ENCODE measurements at places on chromosomes 1 and 21.

- DNase-seq = no peak
These were observed 3.2 kb upstream of the ARPC5 start for GRCh38 chr1:183638649-183639387.

DNA sequence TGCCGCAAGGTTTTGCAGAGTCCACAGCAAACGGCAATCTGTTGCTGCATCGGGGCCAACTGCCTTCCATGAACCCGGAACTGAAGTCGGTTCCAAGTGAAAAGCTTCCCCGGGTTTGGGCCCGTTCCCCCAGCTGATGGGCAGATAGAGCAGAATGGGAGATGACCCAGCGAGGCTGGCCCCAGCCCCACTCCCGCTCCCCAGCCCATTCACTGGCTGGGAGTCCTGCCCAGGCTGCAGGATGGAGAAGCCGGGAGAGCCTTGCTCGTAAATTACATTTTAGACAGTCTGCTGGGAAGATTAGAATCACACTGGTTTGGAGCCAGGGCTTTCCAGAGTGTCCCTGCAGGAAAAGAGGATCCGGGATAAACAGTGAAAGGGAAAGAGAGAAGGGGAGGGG is 31.6 kb upstream of the PAX7 start:
- DNase-seq = no peak

DNA sequence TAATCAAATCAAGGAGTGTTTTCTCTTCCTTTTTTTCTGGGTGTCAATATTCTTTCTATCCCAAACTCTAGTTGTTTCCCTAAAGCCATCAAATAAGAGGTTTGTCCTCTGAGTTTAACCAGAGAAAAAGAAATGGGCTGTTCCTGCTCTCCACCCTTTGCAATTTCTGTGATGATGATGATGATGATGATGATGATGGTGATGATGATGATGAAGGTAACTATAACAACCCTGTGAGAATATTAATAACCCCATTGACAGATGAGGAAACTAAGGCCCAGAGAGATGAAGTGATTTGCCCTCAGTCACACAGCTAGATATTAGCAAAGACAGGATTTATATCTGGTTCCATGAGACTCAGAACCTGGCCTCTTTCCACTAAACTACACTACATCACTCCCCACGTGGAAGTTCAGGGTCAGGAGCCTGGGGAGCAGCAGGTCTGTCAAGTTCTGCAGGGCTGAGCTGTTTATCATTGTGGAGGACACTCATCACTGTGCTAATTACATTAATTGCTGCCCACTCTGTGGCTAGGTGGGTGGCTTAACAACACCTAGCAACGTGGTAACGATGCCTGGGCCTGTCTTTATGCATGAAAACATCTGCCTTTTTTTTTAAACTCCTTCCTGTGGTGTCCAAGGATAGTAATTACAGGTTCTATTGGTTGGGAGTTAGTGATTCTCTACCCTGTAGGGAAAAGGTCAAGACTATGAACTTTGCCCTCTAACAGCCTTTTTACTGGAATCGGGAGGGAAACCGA is 19.0 kb upstream of the JUN start:
- no peak for DNase-seq

GRCh38 chr1:195637539-195637938 is 970.7 kb downstream of the KCNT2 start:
- no peak for DNase-seq

GRCh38 chr1:11875094-11875493 is 16.3 kb upstream of the NPPB start:
- DNase-seq = no peak

DNA sequence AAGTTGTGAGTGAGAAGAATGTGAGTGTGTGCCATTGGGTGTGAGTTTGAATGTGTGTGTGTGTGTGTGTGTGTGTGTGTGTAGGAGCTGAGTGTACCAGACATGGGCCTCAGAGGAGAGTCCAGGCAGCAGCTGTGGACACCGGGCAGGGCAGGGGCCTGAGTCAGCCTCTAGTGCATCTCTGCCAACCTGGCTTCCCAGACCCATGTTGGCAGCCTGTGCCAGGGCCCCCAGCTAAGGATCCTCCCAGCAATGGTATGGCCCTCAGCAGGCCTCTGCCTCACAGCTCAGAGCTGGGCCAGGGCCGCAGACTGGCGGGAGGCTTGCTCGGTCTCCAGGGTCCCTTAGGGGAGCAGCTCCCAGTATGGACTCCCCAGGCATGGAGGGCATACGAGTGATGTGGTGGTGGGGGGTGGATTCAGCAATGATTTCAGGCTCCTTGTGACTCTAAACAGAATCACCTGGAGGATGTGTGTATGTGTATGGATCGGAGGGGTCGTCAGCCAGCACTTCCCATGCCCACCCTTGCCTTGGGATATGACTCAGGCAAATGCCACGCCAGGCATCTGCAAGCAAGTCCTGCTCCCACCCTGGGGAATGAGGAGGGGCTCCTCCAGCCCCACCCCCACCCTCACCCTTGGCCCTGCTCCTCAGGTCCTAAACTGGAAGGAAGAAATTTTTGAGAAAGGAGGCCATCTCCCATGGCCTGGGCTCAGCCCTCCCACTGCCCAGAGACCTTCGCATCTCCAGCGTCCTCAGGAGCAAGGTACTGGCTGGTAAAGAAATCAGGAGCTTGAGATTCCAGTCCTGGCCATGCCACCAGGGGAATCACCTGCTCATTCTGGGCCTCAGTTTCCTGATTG is 1.8 kb upstream of the FOXO6 start:
- DNase-seq = no peak

DNA sequence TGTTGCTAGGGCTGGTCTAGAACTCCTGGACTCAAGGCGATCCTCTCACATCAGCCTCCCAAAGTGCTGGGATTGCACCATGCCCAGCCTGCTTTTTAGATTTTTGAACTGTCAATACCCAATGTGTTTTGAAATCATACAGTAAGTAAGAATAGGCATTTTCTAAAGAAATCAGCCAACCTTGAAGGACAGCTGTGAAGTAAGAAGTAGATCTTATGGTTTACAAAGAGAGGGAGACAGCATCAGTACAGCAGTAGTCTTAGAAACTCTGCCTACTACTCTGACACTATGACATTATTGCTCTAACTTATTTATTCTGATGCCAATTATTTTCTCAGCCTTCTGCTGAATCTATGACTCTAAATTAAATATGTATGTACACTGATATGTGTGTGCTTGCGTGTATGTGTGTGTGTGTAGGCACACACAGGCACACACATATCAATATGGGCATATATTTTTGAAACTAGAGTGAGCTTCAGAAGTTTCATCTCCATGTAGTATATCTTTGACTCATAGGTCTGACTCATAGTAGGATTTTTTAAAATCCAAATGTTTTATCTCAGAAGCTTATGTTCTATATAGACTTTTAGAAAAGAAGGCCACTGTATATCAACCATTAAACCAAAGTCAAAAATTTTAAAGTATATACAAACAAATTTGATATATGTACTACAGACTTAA is 140.4 kb downstream of the COL24A1 start:
- no peak for DNase-seq

- no peak for DNase-seq
These were observed 46.0 kb downstream of the RPL5 start for GRCh38 chr1:92877792-92878191.

GRCh38 chr1:63448731-63449246 is 74.2 kb downstream of the ITGB3BP start:
- no peak for DNase-seq

DNA sequence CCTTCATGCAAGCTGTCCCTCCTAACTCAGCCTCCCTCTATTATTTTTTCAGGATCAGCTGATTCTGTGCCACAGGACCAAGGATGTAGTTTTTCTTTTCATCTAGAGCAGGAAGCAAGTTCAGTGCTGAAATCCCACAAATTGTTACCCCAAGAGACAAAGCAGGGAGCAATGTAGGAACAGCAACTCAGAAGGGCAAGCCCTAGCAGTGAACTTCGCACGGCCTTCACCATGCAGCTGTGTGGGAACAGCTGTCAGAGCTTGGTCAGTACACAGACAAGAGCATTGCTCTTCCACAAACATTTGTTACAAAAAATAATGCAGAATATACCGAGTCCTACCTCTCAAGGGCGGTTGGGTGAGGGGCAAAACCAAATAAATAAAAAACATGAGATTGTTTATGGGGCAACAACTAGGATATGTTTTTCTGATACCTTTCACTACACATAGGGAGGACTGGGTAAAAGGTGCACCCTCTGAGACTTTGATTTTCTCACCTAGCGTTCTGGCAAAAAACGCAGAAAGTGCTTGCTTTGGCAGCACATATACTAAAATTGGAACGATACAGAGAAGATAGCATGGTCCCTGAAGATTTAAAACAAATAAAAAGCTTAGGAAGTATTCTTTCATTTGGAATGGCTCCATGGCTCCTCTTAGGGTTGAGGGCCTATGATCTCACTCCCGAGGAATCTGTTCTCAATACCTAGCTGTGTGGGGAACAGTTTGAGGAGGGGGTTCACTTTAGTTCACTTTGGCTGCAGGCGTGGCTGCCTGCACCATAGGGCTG is 37.1 kb upstream of the ANGPTL7 start:
- no peak for DNase-seq

DNA sequence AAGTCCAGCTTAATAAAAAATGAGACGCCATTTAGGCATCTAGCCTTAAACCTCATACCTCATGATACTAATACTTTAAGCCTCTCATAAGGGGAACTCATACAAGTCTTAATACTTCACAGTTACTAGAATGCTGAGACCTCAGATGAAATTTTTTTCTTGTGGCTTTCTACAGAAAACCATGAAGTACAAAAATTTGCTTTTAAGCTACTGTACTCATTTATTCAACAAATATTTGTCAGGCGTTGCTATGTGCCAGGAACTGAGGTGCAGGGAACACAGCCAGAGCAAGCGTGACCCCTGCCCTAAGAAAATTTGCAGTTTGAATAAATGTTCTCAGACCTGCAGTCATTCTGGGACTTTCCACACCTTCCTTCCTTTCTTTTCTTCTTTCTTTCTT is 150.6 kb downstream of the MRPL39 start:
- DNase-seq = no peak

DNA sequence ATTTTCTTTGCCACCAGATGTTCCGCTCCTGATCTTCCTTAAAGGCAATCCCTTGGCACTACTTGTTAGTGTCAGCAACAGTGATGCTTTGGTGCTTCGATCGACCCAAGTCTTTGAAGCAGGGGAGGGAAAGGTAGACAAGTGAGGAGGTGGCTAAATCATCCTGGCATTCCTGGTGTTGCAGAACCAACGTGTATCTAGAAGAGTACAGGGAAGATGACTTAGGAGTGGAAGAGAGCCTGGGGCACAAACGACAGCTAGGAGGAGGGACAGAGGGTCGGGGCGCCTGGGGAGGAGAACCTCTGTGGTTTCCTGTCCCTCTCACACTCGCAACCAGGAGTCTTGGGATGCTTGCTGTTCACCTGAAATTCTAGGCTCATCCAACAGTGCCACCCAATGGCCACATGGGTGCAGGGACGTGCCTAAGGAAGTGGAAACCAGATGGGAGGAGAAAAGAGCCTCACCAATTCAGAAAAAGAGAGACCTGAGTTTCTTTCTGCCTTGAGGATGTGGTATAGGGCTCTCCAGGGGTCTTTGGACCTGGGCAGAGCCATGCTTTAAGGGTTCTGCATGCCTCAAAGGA is 9.5 kb upstream of the KCNA2 start:
- DNase-seq = no peak

DNA sequence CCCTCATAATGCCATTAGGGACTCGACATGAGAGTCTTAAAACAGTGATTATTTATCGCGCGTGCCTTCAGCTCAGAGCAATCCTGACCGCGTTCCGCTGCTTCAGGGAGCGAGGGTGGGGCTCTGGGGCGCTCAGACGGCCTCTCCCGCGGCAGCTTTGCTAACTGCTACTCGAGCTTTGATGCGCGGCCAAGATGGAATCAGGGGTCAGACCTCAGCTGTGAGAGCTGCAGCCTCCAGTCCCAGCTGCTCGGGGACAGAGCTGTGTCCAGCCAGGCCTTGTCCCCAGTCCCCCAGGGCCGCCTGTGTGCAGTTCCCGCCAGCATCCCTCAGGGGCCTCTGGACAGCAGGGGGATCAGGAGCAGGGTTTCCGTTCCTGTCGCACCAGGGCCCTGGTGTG is 104.6 kb upstream of the TTC34 start:
- DNase-seq = no peak

GRCh38 chr1:182765391-182765790 is 24.2 kb upstream of the NPL start:
- DNase-seq = no peak

- no peak for DNase-seq
These were observed 76.6 kb upstream of the HOOK1 start for GRCh38 chr1:59738152-59738551.

DNA sequence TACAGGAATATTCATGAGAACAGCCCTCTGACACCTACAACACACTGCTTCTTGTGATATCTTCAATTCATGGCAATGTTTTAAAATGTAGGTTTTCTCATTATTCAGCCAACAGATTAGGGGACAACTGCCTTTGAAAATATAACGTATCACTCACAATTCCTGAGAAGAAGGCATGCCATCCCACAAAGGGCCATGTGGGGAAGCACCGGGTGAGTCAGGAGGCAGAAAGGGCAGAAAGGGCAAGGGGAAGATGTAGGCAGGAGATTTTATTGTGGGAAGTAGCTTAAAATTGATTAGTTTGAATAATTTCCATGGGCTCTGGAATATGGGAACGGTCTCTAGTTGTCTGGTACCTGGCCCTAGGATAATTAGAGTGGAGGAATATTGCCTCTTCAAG is 165.7 kb downstream of the HHIPL2 start:
- no peak for DNase-seq

GRCh38 chr1:29202053-29202452 is 20.4 kb upstream of the SRSF4 start:
- no peak for DNase-seq

GRCh38 chr1:67710417-67710816 is 25.4 kb downstream of the GADD45A start:
- DNase-seq = no peak

- no peak for DNase-seq
These were observed 253.0 kb upstream of the HOOK1 start for GRCh38 chr1:59561796-59562195.

DNA sequence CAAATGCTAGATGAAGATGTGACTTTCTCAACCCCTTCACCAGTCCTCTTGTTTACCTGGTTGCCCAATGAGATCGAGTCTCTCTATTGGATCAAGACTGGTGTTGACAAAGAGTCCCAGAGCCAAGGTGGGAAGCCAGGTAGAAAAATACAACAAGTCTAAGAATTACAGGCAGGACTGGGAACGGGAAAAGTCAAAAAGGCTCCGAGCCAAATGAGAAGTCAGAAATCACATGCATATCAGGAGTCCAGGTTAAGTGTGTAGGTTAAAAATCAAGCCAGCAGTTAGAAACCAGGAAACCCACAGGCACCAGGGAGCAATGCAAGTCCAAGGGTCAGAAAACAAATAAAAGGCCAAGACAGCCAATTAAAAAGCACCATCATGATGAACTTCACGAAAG is 27.4 kb upstream of the DUSP23 start:
- DNase-seq = no peak

- no peak for DNase-seq
These were observed 177.8 kb downstream of the SIPA1L2 start for GRCh38 chr1:232452117-232452516.

- DNase-seq = no peak
These were observed at the start of gene ZBTB8A for GRCh38 chr1:32538887-32539583. ZBTB8A (plus strand) TSS chr1:32539427; CDS start chr1:32592932, 53,505 bp downstream.

DNA sequence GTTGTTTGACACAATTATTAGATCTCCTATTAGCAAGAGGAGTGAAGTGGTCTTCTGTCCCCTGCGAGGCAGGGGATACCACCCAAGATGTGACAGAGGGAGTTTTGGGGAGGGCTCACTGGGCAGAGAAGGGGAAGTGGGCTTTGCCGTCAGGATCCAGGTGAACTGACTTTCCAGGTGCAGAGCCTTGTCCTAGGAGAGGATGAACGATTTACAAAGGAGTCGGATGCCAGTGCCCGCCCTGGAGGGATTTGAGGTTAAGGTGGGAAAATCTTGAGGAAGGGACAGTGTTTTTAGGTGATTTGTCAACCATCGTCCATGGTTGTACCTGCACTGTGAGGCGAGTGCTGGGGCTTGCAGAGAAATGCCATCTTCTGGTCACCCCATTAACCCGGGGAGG is 201.0 kb downstream of the CAMTA1 start:
- no peak for DNase-seq

All from stimulated activated CD8-positive, alpha-beta memory T cell treated with anti-CD3 and anti-CD28 coated beads, Interleukin-7, amount 100 ng/mL, for 1 hour (primary cell).